Stimulated activated CD4-positive, alpha-beta T cell treated with anti-CD3 and anti-CD28 coated beads, Interleukin-12 subunit alpha, Interleukin-12 subunit beta, amount 100 ng/mL, for 24 hours (primary cell): ENCODE measurements at places on chromosomes 5 and 9.

DNA sequence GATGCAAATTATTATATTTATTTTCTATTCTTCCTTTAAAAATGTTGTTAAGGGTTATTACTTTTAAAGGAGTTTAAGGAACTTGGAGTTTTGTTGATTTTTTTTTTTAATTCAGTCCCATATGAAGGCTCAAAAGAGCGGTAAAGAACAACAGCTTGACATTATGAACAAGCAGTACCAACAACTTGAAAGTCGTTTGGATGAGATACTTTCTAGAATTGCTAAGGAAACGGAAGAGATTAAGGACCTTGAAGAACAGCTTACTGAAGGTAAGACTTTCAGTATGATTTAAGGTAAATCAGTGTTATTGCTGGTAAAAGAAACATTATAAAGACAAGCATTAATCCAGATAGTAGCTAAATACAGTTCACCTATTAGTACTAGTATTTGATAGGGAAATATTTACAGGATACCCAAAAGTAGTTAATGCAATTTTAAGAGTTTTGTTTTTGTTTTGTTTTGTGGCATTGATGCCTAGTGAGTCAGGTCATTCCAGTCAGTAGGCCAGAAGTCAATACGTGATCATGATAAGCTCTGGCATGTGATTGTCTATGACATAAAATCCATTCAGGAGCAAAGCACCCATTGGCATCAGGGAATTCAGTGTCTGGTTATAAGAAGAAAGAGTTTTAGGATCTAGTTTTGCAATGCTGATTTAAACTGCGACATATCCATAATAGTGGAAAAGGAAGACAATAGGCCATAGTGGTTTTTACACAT is 49.2 kb downstream of the CNTRL start:
- DNase-seq, result no peak

DNA sequence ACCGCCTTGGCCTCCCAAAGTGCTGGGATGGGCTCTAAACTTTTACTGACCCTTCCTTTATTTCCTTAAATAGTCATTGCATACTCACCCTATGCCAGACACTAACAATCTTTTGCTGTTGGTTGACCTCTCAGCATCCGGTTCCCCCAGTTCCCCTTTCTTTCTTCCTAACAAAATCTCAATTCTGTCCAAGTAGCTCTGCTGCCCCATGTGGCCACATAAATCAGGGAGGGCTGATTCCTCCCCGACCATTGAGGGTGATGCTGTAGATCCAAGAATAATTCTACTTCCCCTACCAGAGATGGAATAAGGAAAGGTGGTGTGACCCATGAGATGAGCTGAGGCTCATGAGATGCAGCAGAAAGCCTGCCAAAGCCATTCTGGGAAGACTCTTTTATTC is 315.3 kb upstream of the MSX2 start:
- DNase-seq, result no peak

GRCh38 chr9:105242557-105242956 is 1.9 kb upstream of the SLC44A1 start:
- no peak for DNase-seq

- no peak for DNase-seq
These were observed 45.4 kb upstream of the STARD4 start for GRCh38 chr5:111557686-111558085.

DNA sequence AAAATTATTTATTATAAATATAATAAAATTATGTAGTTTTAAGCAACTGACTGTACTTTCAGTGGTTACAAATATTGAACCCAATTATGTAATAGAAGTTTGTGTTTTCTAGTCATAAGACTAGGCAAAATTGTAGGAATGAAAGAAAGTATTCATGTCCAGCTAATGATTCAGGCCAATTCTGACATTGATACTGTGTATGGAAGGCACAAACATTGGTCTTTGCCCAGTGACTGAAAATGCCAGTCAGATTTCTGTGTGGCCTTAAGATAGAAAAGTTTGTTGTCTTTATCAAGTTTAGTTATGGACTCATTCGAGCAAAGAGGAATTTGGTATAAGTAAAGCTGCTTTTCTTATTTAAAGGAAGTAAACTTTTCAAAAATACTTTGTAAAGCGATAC is 60.3 kb downstream of the SLC12A2 start:
- no peak for DNase-seq
